ENCODE measurements at places on chromosomes 6 and 20.

GRCh38 chr6:89657445-89658158 lies 19.1 kb upstream of the LYRM2 start:
- DNase-seq: no peak

GRCh38 chr6:27518881-27519795 lies 46.2 kb upstream of the ZNF184 start:
- no peak for DNase-seq

DNA sequence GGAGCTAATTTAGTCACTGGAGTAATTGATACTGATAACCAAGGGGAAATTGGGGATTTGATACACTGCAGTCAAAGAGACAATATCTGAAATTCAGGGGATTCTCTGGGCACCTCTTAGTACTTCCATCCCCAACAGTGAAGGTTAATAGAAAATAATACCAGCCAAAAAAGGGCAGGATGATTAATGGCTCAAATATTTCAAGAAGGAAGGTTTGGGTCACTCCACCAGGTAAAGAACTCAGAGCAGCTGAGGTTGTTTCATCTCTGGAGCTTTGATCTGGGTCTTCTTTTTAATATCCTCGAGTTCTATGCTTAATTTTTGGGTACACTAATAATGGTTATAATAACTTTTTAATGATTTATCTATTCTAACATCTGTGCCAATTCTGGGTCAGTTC lies 70.8 kb downstream of the CDKAL1 start:
- DNase-seq: no peak

DNA sequence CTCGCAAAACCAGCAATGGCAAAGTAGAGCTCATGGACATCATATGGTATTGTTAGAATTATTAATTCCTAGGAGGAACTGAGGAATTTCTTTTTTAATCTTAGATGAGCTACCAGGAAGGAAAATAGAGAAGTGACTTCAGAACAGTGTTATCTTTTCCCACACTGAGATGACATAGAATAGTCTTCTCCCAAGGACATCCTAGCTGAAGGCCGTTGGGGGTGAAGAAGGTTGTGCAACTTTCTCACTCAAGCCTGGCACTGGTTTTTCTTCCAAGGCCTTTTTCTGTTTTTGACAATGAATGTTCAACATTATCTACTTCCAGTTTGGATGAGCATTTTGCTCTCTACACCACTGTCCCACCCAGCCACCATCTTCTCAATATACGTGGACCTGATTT lies 35.8 kb upstream of the MAS1 start:
- DNase-seq: no peak

DNA sequence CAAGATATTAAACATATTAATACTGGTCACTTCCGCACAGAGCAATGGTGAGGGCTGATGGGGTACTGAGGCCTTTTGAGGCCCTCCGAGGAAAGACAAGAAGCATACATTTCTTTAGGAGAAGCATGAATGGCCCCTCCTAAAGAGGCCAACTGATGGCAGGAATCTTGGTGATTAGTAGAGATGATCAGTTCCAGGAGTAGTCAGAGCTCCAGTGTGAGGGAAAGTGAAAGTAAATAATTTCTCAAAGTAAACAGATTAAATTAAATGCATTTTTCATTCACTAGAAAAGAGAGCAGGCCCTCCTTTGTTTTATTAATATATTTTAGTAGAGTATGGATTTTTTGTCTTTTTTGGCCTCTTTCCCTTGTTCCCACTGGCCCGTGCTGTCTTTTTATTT lies 38.2 kb downstream of the NOX3 start:
- no peak for DNase-seq

DNA sequence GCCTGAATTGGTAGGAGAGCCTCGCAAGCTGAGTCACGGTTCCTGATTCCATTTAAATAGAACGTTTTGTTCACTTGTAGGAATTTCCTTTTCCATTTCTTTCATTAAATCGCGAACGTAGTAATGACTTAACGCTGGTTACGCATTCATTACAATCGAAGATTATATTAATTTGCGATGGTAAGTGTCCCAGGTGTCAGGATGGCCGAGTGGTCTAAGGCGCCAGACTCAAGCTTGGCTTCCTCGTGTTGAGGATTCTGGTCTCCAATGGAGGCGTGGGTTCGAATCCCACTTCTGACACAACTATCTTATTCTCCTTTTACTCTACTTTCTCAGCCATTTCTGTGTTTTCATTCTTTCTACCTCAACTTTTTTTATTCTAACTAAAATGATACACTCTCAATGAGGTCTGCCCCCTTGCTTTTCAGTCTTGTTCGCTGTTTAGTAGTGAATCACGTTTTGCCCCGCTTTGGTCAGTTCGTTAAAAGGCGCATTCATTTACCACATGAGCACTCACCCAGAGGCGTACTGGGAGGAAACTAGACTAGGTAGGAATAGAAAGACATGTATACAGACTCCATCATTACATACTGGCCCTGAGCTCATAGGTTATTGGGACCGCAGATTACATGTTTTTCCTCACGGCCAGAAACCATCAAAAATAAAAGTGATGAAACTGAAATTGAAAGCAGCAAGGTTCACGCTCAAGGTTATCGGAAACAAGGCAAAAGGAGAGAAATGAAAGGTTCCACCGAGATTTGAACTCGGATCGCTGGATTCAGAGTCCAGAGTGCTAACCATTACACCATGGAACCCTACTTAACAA lies 17.3 kb upstream of the TRIM27 start:
- no peak for DNase-seq

Data from esophagus squamous epithelium (tissue), 5 donors.